ENCODE measurements at places on chromosomes 6 and 20. TPM values are rescaled to one million over a fixed set of nuclear protein-coding genes. Genes with fewer than 3 reads are reported as not detected.
A peak's percentile ranks its signal among the peaks of the same experiment; 100 is the strongest.

DNA sequence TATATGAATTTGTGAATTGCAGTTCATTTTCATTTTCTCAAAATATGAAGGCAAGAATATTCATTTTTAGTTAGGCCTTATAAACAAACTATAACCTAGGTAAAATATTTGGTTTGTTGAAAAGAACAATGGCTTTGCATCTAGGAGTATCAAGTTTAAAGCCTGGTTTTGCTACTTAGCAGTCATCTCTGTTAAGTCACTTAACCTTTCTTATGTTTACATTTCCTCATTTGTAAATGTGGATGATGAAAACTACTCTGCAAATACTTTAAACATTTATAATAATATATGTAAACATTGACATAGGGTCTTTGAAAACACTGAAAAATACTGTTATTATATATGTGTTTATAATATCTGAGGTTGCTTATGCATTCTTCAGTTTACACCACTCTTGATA, 135.5 kb downstream of the CENPW start:
- H3K4me3 ChIP-seq, result no peak overlapping the region
- H3K4me1 ChIP-seq, result no peaks in the 10 kb centered on the region
- no peak for DNase-seq
- H3K27me3 ChIP-seq, result no peaks in the 10 kb centered on the region

DNA sequence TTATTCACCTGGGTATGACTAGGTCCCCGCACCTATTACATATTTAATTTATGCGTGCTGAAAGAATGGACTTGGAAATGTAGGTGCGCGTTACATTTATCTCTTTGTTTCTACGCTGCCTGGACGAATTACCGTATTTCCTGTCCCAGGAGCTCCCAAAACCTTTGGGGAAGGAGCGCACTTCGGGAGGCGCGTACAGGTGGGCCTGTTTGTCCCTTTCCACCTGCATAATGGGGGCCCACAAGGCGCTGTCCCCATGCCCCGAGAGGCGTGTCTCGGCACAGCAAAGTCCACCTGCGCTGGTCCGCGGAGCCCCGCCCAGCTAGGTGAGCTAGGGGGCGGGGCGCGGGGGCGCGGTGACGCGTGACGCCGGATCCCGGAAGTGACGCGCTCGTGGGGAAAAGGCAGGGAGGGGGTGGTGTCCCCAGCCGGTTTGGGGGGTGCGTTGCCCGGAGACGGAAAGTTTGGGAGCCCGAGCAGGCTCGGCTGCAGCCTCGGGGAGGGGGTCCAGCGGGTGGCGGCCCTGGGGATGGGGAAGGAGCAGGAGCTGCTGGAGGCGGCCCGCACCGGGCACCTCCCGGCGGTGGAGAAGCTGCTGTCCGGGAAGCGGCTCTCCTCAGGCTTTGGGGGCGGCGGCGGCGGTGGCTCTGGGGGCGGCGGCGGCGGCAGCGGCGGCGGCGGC, at the start of gene ANKS1A:
Gene ANKS1A, plus strand, starts transcription at position 382 of the 682 bp plus-strand sequence. Its CDS starts 148 bp downstream, at position 530.
- H3K27ac ChIP-seq, result peak within 1 kb of the TSS; percentile 99
- H3K36me3 ChIP-seq, result peaks cover 3% of the 10 kb centered on the region
- peak within 1 kb of the TSS; percentile 98 for H3K4me3 ChIP-seq
- no peaks in the 10 kb centered on the region for H3K27me3 ChIP-seq
- H3K4me1 ChIP-seq, result peaks cover 30% of the 10 kb centered on the region

GRCh38 chr6:41159415-41160082, 3.4 kb downstream of the TREM2 start:
- peaks cover 9% of the 10 kb centered on the region for H3K4me1 ChIP-seq
- no peak overlapping the region for H3K4me3 ChIP-seq
- H3K27ac ChIP-seq, result no peak overlapping the region
- H3K36me3 ChIP-seq, result no peaks in the 10 kb centered on the region
- no peak for DNase-seq

GRCh38 chr6:128899341-128900050, 16.6 kb downstream of the LAMA2 start:
- no peaks in the 10 kb centered on the region for H3K27me3 ChIP-seq
- DNase-seq, result no peak
- H3K4me3 ChIP-seq, result no peak overlapping the region
- peaks cover 7% of the 10 kb centered on the region for H3K36me3 ChIP-seq
- H3K27ac ChIP-seq, result no peak overlapping the region

- H3K36me3 ChIP-seq, result no peaks in the 10 kb centered on the region
- no peak overlapping the region for H3K4me3 ChIP-seq
- H3K27me3 ChIP-seq, result no peaks in the 10 kb centered on the region
Observed at GRCh38 chr6:47196113-47196512, 113.6 kb downstream of the TNFRSF21 start.

GRCh38 chr20:2768632-2769015, 31.8 kb downstream of the CPXM1 start:
- no peak for DNase-seq
- no peaks in the 10 kb centered on the region for H3K4me1 ChIP-seq
- H3K4me3 ChIP-seq, result no peak overlapping the region
- H3K36me3 ChIP-seq, result no peaks in the 10 kb centered on the region

- peak within 1 kb of the TSS; percentile 94 for H3K4me3 ChIP-seq
- peak within 1 kb of the TSS; percentile 98 for H3K27ac ChIP-seq
- no peaks in the 10 kb centered on the region for H3K27me3 ChIP-seq
- no peak for DNase-seq
- peaks cover 44% of the 10 kb centered on the region for H3K4me1 ChIP-seq
Observed at GRCh38 chr6:41072836-41073202, at the start of gene NFYA. Gene NFYA (plus strand): TSS chr6:41072974. CDS start chr6:41079090, 6,116 bp downstream.

- peaks cover 14% of the 10 kb centered on the region for H3K4me1 ChIP-seq
- no peak overlapping the region for H3K27ac ChIP-seq
- no peak for DNase-seq
- peaks cover 9% of the 10 kb centered on the region for H3K36me3 ChIP-seq
Observed at GRCh38 chr6:157054531-157054979, 268.8 kb downstream of the TMEM242 start.

DNA sequence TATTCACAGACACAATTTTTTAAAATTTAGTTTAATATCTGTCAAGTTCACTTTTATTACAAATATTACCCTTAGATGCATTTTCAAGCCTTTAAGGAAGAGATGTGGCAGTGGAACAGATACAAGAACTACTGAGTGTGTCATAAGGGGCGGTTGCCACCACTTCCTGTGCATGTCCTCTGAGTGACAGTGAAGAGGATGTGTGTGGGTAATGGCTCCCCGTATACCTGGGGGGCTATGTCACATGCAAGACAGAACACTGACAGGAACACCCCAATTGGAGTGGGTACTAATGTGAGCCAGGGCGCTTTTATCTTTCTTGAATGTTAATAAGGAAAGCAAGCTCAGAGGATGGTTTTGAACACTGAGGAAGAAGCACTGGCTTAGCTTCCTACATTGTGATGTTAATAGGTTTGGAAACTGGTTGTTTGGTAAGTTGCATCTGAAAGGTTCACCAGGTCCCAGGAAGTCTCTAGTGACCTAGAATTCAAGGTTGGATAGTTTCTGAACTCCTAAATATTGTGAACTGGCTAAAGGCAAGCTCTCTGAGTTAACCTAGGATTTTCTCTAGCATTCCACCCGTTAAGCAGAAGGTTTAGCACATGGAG, 83.4 kb upstream of the ASF1A start:
- H3K4me1 ChIP-seq, result no peaks in the 10 kb centered on the region
- H3K27me3 ChIP-seq, result no peaks in the 10 kb centered on the region
- peaks cover 13% of the 10 kb centered on the region for H3K36me3 ChIP-seq
- no peak overlapping the region for H3K4me3 ChIP-seq

- no peaks in the 10 kb centered on the region for H3K36me3 ChIP-seq
- H3K27me3 ChIP-seq, result no peaks in the 10 kb centered on the region
- no peak overlapping the region for H3K27ac ChIP-seq
- peaks cover 20% of the 10 kb centered on the region for H3K4me1 ChIP-seq
- no peak overlapping the region for H3K4me3 ChIP-seq
- no peak for DNase-seq
Observed at GRCh38 chr6:91142154-91142553, 555.3 kb upstream of the MAP3K7 start.

GRCh38 chr6:170093658-170094596, 197.0 kb downstream of the DLL1 start:
- H3K4me3 ChIP-seq, result no peak overlapping the region
- H3K4me1 ChIP-seq, result peaks cover 19% of the 10 kb centered on the region
- no peak overlapping the region for H3K27ac ChIP-seq

- no peak overlapping the region for H3K27ac ChIP-seq
- H3K36me3 ChIP-seq, result no peaks in the 10 kb centered on the region
- no peaks in the 10 kb centered on the region for H3K27me3 ChIP-seq
- no peaks in the 10 kb centered on the region for H3K4me1 ChIP-seq
- DNase-seq, result no peak
Observed at GRCh38 chr6:106939848-106940247, 34.7 kb downstream of the CD24 start.

- H3K27ac ChIP-seq, result no peak overlapping the region
- peaks cover 5% of the 10 kb centered on the region for H3K4me1 ChIP-seq
- no peak overlapping the region for H3K4me3 ChIP-seq
- no peak for DNase-seq
- H3K36me3 ChIP-seq, result no peaks in the 10 kb centered on the region
Observed at GRCh38 chr6:123091896-123092271, 95.8 kb downstream of the CLVS2 start.

DNA sequence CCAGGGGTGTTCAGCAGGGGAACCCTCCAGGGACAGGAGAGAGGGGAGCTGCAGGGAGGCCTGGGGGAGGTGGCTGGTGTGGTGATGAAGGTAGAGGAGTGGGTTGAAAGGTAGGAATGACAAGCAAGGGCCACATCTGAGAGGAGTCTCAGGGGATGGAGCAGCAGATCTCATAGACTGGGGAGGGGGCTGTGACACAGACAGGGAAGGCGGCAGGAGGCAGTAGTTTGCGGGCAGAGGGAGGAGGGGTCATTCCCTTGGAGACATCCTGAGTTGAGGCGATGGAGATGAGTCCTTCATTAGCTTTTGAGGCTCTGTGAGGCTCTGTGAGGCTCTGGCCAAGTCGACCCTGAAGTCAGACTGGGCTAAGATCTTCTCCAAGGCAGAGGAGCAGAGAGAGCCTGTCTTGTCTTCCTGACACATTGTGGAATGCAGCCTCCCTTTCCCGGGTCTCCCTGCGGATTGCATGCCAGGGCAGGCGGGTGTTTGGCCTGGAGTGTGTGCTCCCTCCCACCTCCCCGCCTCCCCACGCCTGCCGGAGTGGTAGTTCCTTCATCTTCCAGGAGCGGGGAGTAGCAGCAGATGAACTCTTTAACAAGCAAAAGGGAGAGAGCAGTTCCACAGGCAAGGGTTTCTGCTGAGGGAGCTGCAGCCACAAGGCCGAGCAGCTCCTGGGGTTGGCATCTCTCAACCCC, 34.3 kb upstream of the MLN start:
- no peaks in the 10 kb centered on the region for H3K36me3 ChIP-seq
- H3K4me3 ChIP-seq, result no peak overlapping the region
- peaks cover 51% of the 10 kb centered on the region for H3K4me1 ChIP-seq
- H3K27ac ChIP-seq, result peak overlapping the region; percentile 76
- no peaks in the 10 kb centered on the region for H3K27me3 ChIP-seq

DNA sequence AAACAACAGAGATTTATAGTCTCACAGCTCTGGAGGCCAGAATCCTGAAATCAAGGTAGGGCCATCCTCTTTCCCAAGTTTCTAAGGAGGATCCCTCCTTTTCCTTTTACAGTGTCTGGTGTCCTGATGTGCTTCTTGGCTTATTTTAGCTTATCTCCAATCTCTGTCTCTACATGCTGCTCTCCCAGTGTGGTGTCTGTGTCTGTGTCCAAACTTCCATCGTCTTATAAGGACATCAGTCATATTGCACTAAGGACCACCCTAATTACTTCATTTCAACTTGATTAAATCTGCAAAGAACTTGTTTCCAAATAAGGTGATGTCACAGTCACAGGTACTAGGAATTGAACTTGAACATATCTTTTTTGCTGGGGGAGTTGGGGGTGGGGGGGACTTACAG, 529.6 kb downstream of the DHX35 start:
- H3K4me3 ChIP-seq, result no peak overlapping the region
- peaks cover 12% of the 10 kb centered on the region for H3K4me1 ChIP-seq
- H3K27ac ChIP-seq, result no peak overlapping the region
- no peaks in the 10 kb centered on the region for H3K36me3 ChIP-seq

- H3K36me3 ChIP-seq, result no peaks in the 10 kb centered on the region
- H3K4me3 ChIP-seq, result no peak overlapping the region
- DNase-seq, result no peak
Observed at GRCh38 chr6:104400844-104401243, 458.9 kb downstream of the HACE1 start.

DNA sequence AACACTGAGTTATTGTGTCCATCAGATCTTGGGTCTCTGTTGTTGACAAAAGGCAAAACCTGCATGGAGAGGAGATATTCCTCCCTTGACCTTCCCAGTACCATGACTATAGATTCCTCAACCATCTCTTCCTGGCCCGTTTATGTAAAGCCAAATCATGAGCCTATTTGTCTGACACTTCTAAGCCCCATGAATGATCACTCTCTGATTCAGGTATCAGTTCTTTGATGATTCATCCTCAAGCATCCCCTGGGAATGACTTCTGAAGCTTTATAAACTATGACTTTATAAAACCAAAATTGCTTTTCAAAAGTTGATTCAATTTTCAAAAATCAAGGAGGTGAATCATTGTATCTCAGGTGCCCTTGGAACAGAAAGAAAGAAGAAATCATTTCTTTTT, 78.7 kb upstream of the LOC128125822 start:
- H3K36me3 ChIP-seq, result no peaks in the 10 kb centered on the region
- peaks cover 55% of the 10 kb centered on the region for H3K27me3 ChIP-seq
- no peak overlapping the region for H3K27ac ChIP-seq
- DNase-seq, result no peak

GRCh38 chr6:145086197-145086596, 649.1 kb downstream of the EPM2A start:
- peaks cover 1% of the 10 kb centered on the region for H3K27me3 ChIP-seq
- no peak overlapping the region for H3K4me3 ChIP-seq
- no peaks in the 10 kb centered on the region for H3K4me1 ChIP-seq
- H3K27ac ChIP-seq, result no peak overlapping the region

DNA sequence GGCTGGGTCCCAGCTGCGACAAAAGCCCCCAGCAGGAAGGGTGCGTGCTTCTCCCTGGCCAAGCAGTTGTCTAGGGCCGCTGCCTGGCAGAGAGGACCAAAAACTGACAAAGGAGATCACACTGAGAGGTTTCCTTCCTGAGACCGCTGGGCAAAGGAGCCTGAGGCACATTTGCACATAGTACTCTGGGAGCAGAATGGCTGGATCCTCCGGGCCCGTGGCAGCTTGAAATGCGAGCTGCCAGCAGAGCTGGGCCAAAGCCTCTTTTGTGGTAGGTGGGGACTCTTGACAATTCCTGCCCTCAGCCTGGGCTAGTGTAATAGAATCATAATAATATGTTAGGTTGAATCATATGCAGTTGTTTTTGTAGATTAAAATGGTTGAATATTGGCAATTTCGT, 33.1 kb upstream of the RNF8 start:
- DNase-seq, result no peak
- peaks cover 10% of the 10 kb centered on the region for H3K36me3 ChIP-seq
- no peak overlapping the region for H3K4me3 ChIP-seq
- H3K4me1 ChIP-seq, result no peaks in the 10 kb centered on the region

Gene SLC32A1
- total RNA-seq, result not detected

Gene ABHD16A
- 54.6 TPM for total RNA-seq

Gene SDCBP2
- total RNA-seq, result 3.4 TPM

Gene BMP7
- 22.2 TPM for total RNA-seq

Gene DOK5
- total RNA-seq, result 3.7 TPM

Gene PROKR2
- total RNA-seq, result 2.3 TPM

Gene EEF1A2
- total RNA-seq, result 15.6 TPM

Gene PPP1R18
- 30.6 TPM for total RNA-seq

Gene MYCT1
- 2.3 TPM for total RNA-seq
